ENCODE measurements at places on chromosomes 2 and 18. TPM values are rescaled to one million over a fixed set of nuclear protein-coding genes. Genes with fewer than 3 reads are reported as not detected.

The OR6B3 gene
- not detected for polyA plus RNA-seq

GRCh38 chr2:207833251-207833751, 63.6 kb upstream of the FZD5 start:
- no peak for DNase-seq

GRCh38 chr2:61042807-61043206, 22.9 kb upstream of the SANBR start:
- DNase-seq: no peak

- no peak for DNase-seq
Measured at GRCh38 chr2:222424729-222425671, 657 bp downstream of the SGPP2 start.

GRCh38 chr2:240619506-240620148, 5.7 kb upstream of the GPR35 start:
- DNase-seq: no peak

The ABCG8 gene
- polyA plus RNA-seq: 0.86 TPM

- no peak for DNase-seq
Measured at GRCh38 chr18:79528316-79528695, 132.6 kb downstream of the NFATC1 start.

GRCh38 chr18:74244554-74244953, 47.2 kb downstream of the CYB5A start:
- DNase-seq: no peak

DNA sequence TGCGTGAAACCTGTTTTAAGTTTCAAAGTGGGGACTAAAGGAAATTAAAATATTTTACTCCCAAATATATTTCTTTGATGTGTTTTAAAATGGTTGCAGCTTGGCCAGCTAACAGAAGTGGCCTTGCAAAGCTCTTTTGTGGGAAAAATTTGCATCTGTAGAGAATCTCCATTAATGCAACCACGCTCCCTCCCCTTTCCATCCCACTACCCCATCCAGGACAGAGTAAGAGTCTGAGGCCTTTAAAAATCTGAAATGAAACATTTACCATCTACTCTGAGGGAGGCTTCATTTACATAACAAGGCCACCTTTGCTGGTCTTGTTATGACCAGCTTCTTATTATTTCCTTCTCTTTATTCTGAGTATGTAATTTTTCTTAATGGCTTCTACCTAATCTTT, 63.5 kb downstream of the STAT4 start:
- no peak for DNase-seq

DNA sequence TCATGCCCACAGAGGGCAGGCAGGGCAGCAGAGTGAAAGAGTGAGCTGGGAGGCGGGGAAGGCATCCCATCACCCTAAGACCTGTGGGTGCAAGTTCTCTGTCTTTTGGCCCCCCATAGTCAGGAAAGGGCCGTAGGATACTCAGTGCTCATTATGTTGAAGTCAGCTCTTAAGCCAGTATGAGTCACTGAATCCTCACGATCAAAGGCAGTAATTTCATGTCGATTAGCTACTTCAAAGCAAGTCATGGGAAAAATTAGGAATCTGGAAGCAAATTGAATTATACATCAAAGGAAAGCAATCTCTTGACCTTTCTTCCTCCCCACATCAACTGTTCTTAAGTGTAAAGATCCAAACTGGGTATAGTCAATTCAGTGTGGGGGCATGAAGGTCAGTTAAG, 178.9 kb downstream of the FHOD3 start:
- DNase-seq: no peak

GRCh38 chr18:51339856-51340255, 142.4 kb upstream of the MEX3C start:
- no peak for DNase-seq

DNA sequence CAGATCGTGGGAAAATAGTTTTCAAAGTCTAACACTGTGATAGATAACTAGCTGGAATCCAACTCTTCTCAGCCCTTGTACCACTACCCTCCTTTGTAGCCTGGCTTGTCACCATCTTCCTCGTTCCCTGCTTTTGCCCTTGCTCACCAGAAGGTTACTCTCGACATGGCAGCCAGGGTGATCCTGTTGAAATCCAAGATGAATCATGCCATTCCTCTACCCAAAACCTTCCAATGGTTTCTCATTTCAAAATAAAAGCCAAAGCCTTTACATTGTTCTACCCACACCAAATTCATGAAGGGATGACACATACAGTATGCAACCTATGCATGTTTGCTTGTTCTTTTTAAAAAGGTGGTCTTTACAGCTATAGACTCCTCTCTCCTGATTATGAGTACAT, 45.7 kb downstream of the STAT4 start:
- DNase-seq: no peak

- DNase-seq: no peak
Measured at GRCh38 chr18:54415086-54415485, 57.4 kb downstream of the C18orf54 start.

- DNase-seq: no peak
Measured at GRCh38 chr18:63131106-63131958, 188.2 kb downstream of the BCL2 start.

- no peak for DNase-seq
Measured at GRCh38 chr2:241721852-241722251, 12.6 kb upstream of the D2HGDH start.

GRCh38 chr2:159895258-159896065, 97.5 kb upstream of the CD302 start:
- DNase-seq: no peak

GRCh38 chr2:96389736-96390135, 54.2 kb downstream of the NCAPH start:
- no peak for DNase-seq

The POTEI gene
- polyA plus RNA-seq: 0.10 TPM

The SPTBN1 gene
- 293 TPM for polyA plus RNA-seq
